Activated CD4-positive, alpha-beta T cell treated with anti-CD3 and anti-CD28 coated beads, Interleukin-2, amount 50 U/mL, for 48 hours (primary cell): ENCODE measurements at places on chromosomes 1 and 21.

DNA sequence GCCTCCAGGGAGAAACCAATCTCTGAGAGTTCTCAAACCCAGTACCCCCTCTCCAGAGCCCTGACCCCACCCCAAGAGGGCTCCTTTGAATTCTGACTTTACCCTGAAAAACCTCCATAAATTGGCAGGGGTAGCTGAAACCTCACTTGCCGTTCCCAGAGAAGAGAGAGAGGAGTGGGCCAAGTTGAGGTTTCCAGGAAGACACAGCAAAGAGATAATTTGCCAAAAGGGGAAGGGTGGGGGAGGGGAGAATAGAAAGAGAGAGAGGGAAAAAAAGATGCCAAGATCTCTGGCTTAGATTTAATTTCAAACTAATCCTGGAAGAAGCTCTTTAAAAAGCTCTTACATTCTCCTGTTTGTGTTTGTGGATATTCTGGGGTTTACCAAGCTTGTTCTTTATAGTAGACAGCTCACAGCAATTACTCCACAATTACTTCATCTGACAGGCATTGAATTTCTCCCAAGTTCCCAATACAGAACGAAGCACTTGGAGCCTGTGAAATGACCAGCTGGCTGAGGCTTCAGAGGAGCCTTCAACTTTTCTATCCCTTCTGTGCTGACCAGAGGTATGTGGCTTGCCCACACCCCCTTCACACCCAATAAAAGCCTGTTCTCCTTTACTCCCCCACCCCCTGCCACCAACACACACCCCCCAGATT, 1.1 kb upstream of the GRHL3 start:
- DNase-seq, result no peak

DNA sequence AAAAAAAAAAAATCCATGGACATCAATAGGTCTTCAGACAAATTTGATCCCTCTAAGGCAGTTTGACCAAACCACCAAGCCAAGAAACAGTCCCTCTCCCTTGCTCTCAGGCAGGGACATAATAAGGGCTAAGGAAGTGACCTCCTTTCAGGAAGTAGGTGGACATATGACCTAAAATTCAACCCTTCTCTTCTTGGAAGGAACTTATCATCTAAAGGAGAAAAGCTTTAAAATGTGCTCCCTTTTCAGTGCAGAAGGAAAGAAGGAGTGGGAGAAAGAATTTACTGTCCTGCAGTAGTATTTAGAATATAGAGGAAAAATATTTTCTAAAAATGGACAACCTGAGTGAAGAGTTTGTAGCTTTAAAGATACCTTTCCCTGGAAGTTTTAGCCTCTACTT, 118.1 kb downstream of the DTL start:
- DNase-seq, result no peak

- no peak for DNase-seq
Observed at GRCh38 chr1:43204394-43204793, 32.3 kb downstream of the CFAP57 start.

GRCh38 chr1:32900371-32900955, 726 bp downstream of the TMEM54 start:
- no peak for DNase-seq

GRCh38 chr21:45982758-45983648, 1.4 kb downstream of the COL6A1 start:
- DNase-seq, result no peak

GRCh38 chr1:33886496-33886895, 22.6 kb downstream of the HMGB4 start:
- no peak for DNase-seq

DNA sequence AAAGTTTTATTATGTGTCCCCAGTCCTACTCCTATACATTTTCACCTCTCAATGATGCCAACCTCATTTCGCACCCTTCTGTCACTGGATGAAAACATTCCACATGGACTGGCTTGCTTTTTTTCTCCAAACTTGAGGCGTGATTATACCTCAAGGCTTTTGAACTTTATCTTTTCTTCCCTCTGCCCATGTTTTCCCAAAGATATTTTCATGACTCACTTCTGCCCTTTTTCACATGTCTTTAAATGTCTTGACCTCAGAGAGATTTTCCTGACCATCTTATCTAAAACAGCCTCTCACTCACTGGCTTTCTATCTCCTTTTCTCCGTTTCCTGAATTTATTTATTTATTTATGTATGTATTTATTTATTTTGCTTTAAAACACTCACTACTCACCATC, 659.0 kb downstream of the PTPRC start:
- DNase-seq, result no peak

- DNase-seq, result no peak
Observed at GRCh38 chr21:27366646-27367235, 399.9 kb upstream of the ADAMTS5 start.
